ENCODE measurements at places on chromosomes 2 and 18.

- no peak for DNase-seq
Observed at GRCh38 chr2:205769495-205769850, 87.2 kb downstream of the NRP2 start.

DNA sequence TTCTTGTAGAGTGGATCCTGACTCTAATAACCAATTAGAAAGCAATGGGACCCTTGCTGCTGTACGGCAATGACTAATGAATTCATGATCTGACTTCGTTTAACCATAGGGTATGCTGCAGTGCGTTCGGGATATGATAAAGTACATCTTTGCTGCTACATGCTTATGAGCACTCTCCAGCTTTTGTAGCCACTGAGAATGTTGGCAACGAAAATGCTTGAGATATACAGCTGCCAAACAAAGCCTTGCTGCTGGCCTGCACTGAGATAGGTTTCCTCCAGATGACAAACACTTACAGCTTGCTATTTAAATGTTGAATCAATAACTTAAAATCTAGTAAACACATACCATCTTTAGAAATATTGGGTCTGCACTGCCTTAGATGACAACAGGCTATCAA lies 372.4 kb upstream of the SLC8A1 start:
- no peak for DNase-seq

- no peak for DNase-seq
Observed at GRCh38 chr2:236155406-236155805, 12.8 kb downstream of the GBX2 start.

GRCh38 chr2:228658998-228659397 lies 477.5 kb upstream of the SPHKAP start:
- no peak for DNase-seq

DNA sequence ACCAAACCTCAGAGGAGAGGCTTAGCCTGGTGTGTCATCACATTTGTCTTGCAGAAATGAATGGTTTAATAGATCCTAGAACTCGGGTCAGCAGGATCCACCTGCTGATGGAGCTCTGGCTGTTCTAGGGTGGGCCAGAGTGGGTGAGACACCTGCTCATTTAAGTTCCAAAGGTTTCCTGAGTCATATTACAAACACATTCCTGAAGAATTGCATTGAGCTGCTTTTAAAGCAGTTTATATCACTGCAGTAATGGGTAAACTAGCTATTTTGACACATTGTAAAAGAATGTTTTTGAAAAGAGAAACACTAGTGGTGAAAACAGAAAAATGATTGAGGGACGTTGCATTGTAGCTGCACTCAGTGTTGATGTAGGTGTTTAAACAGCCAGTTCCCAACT lies 175.3 kb upstream of the TCF4 start:
- DNase-seq: no peak

All from NCI-H1048 (cell line).